ENCODE measurements at places on chromosomes 5 and 9.

DNA sequence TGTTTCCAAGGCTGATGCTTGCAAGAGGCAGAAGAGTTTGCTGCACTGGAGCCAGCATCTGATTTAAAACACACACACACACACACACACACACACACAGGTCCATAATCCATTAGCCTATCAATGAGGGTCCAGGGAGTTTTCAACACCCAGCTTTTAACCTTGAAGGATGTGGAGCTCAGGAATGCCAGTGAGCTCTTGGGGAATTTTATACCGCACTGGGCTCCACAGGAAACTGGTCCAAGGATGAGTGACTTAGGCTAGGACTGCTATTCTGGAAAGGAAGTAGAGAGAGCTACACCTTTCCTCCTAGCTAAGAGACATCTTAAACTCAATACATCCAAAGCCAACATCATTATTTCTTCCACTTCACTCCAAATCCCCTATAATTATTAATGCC, 942 bp upstream of the NRG2 start:
- DNase-seq = no peak

GRCh38 chr9:35826071-35826701, 2.3 kb downstream of the FAM221B start:
- DNase-seq = peak; percentile 57

DNA sequence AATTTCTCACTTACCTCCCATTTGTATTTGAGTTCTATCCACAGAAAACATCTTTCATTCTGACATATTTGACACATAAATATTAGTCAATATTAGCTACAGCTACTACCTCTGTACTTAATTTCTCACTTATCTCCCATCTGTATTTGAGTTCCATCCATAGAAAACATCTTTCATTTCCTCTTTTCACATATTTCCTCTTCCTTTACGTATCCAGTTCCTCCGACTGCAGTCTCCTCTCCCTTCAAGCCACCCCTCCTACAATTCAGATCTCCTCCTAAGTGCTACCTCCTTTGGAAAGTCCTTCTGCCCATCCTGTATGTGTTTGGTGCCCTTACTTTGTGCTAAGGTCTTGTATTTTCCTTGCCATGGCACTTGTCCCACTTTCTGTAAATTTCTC, 1.6 kb downstream of the SREK1IP1 start:
- DNase-seq = no peak

GRCh38 chr5:2024986-2025721, 142.4 kb upstream of the IRX4 start:
- no peak for DNase-seq

- DNase-seq = no peak
Observed at GRCh38 chr5:16713386-16713928, 96.7 kb upstream of the RETREG1 start.

DNA sequence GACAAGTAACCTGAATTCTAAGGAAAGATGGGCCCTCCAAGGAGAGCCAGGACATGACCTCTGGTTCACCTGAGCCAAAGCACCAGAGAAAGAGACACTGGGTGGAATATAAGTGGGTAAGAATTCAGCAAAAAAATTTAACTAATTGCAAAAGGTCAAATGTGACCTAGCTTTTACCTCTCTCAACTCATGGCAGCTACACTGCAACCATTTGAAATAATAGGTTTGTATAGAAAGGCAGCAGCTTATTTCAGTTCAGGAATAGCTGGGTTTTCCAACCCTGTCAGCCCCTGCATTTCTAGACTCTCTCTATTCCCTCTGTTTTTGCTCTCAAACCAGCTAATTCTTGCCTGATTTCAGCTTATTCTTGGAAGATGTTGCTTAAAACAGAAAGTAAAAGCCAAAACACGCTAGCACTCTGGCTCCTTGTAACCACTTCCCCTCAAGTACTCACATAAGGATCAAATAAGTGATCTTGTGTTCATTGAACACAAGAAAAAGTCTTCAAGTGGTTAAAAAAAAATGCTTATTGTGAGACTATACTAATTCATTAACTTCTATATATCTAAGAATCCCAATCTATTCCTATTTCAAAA, 101.1 kb upstream of the NR4A3 start:
- DNase-seq = no peak

DNA sequence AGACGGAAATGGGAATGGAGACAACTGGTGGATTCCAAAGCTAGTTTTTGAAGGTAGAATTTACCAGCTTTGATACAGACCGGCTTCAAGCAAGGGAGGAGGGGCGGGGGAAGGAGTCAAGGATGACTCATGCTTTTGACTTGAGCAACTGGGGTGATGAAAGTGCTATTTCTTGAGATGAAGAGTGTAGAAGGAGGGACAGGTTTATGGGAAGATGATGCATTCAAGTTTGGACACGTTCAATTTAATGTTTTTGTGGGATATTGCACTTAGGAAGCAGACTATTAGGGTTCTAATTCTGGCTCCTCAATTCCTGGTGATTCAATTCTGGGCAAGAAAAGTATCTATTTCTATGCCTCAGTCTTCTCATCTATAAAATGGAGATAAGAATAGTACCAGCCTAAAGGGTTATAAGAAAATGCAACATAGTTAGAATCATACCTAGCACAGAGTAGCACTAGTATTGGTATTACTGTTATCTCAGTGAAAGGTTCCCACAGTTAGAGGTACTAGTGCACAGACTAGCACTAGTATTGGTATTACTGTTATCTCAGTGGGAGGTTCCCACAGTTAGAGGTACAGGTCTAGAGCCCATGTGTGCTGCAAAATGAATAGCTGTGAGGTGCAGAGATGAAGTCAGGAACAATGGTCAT, 4.6 kb downstream of the NIPAL4 start:
- peak; percentile 54 for DNase-seq

GRCh38 chr5:145919413-145919812, 17.0 kb upstream of the SH3RF2 start:
- DNase-seq = no peak

GRCh38 chr5:96582343-96582742, 79.8 kb upstream of the CAST start:
- peak; percentile 66 for DNase-seq

DNA sequence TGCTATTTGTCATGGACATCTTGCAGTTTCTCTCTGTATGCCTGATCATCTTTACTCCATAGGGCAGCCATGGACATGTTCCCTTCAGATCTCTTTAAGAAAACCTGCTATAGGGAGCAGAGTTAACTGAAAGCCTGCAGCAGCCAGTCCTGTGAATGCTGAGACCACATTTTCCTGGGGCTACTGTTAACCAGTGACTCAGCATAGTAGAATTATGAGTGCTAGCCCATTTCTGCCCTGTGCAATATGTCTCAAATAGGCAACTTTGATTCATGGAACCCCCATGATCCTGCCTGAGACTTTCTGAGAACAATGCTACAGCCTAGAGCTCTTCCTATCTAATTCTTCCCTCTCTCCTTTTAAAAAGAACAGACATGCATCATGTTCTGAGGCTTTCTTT, 624.2 kb downstream of the CHSY3 start:
- DNase-seq = no peak

GRCh38 chr9:4798281-4799032, 5.7 kb downstream of the RCL1 start:
- DNase-seq = no peak

- no peak for DNase-seq
Observed at GRCh38 chr5:2251751-2252150, 369.0 kb upstream of the IRX4 start.

DNA sequence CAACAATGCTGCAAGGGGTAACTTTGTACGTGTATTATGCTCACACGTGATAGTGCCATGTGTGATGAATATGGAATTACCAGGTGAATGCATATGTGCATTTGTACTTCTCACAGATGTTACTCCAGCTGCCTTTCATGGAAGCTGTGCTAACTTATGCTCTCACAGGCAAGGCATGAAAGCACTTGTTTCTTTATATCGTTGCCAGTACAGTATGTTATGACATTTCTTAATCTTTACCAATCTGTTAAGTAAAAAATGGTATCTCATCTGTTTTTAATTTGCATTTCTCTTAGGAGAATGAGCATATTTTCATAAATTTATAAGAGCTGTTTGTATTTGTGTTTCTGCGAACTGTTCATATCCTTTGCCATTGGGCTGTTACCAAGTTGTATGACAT, 311.8 kb upstream of the DMRT1 start:
- DNase-seq = no peak

DNA sequence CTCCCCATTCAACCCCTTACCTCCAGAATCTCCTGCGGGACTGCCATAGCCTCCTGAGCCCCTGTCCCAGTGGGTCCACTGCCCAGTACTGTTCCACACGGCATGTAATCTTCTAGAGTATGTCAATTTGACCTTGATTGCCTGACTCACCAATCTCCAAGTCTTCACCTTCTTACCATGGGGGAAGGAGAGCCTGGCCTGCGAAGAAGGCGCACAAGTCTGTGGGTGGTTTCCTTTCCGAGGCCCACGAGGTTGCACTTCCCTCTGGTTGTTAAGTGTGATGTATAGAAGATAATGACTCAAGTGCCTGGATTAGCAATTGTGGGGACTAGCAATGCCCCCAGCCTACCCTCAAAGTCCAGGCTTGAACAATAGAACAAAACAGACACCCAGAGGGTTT, 8.1 kb upstream of the TENT4A start:
- no peak for DNase-seq

GRCh38 chr9:136283291-136284235, 20.3 kb downstream of the CCDC187 start:
- DNase-seq = peak; percentile 69

GRCh38 chr5:95801961-95802360, 20.6 kb downstream of the GLRX start:
- DNase-seq = no peak

- DNase-seq = no peak
Observed at GRCh38 chr5:10556893-10557746, 6.8 kb upstream of the ANKRD33B start.

DNA sequence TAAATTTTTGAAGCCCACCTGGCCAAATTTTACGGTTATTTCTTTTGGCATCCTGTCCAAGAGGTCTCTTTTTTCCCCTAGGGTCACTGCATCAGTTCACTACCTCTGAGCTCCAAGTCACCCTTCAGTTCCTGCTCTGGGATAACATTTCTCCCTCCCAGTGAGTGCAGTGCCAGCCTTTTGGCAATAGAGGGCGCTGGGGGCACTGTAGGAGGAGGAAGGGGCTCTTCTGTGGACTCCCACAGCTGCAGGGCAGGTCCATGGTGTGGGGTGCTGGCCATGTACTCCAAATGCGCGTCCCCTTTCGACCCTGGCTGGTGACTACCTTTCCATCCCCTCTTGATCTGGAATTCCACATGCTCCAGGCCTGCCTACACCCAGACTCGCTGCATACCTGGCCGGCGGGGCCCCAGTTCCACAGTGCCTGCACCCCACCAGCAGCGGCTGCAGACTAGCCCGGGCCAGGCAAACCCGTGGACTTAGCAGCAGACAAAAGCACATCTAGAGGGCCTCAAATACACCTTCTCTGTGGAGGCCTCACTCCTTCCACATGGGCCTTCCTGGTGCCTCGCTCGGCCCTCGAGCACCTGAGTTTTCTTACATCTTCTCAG, 20.3 kb upstream of the NINJ1 start:
- DNase-seq = peak; percentile 34

DNA sequence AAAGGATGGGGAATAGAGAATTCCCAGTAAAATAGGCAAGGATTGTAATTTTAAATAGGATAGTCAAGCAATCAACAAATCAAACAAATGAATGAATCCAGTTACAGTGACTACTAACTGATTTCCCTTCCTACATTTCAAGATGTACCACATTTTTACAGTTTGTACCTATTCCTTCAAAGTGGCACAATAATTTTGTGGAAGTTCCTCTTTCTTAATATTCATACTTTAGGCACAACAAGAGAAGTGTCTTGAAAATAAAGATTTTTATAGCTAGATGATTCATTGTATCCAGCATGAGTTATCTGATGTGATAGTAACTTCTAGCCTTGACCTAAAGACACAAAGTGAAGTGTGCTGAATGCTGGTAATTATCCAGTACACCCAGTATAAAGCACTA, 122.2 kb upstream of the ACOT12 start:
- DNase-seq = no peak

GRCh38 chr9:121626012-121626411, 25.4 kb upstream of the DAB2IP start:
- DNase-seq = no peak

- no peak for DNase-seq
Observed at GRCh38 chr5:23035555-23036090, 182.5 kb upstream of the CDH12 start.

DNA sequence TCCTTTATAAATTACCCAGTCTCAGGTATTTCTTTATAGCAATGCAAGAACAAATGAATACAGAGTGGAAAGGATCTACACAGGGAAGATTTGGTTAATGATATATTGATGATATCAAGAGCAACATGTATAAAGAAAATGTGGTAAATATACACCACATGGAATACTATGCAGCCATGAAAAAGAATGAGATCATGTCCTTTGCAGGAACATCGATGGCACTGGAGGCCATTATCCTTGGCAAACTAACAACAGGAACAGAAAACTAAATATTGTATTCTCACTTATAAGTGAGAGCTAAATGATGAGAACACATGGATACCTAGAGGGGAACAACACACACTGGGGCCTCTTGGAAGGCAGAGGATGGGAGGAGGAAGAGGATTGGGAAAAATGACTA, 19.9 kb upstream of the PUM3 start:
- DNase-seq = no peak

DNA sequence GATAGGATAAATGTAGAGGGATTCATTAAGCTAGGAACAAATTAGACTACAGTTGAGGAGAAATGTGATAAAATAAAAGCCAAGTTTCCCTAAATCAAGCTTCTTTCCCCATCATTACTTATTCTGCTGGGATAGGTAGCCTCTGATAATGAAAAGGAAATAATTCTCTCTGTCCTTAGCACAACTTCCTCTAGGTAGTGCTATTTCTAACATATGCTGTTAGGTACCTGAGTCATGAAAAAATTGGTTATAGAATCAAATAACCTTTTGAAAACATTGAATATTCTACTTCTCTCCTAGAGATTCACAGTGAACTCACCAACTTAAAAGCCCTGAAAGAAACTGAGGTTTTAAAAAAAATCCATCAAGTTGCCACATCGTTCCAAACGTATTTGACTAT, 1793.1 kb downstream of the EFNA5 start:
- DNase-seq = no peak

DNA sequence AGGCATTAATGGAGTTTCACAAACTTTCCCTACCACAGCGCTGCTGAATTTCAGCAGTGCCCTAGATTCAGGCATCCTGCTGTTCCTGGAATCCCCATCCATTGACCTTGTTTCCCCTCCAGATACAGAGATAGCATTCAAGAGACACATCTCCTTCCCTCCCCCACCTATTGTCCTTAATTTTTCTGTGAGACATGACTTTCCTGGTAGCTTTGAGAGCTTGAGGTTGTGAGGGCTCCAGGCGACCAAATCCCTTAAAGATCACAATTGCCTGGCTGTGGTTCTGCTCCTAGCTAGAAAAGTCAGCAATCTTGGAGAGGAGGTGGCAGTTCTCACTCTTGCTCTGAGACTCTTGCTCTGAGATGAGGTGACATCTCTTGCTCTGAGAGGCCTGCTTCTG, 48.0 kb downstream of the PRR16 start:
- DNase-seq = no peak

GRCh38 chr5:133475986-133476385, 136.4 kb downstream of the FSTL4 start:
- DNase-seq = no peak

DNA sequence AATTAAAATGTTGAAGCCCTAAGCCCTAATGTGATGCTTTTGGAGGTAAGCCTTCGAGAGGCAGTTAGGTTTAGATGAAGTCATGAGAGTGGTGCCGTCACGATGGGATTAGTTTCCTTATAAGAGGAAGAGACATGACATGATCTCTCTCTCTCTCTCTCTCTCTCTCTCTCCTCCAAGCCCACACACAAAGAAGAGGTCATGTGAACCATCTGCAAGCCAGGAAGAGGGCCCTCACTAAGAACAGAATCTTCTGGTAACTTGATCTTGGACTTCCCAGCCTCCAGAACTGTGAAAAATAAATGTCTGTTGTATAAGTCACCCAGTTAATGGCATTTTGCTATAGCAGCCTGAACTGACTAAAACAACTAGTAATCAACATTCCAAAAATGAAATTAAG, 175.5 kb downstream of the GNA14 start:
- DNase-seq = no peak

Measured in SW480 (cell line).